NCI-H524 (cell line): ENCODE measurements at places on chromosomes 5 and 9.
A peak's percentile ranks its signal among the peaks of the same experiment; 100 is the strongest.

DNA sequence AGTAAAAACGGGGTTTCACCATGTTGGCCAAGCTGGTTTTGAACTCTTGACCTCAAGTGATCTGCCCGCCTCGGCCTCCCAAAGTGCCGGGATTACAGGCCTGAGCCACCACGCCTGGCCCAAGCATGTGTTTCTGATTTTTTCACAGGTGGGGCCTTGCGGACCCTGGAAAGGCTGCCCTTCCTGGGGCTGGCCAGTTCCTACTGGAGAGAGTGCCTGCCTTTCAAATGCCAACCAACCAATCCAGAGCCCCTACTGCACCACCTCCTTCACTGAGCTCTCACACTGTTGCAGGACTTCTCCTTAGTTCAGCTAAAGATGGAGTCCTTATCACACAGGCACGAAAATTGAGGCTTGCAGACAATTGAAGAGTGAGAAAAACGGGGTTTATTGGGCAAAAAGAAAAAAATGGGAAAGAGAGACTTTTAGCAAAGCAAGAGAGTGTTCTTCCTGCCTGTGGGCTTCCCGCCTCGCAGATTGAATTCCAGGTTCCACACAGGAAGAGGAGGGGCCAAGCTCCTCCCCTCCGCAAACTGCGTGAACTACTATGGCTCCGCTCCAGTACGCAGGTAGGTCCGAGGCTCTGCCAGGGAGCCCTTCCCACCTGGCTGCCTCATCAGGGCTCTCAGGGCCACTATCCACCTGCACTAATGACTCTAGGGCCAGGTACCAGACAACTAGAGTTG lies 8.3 kb upstream of the CMBL start:
- no peak for DNase-seq

DNA sequence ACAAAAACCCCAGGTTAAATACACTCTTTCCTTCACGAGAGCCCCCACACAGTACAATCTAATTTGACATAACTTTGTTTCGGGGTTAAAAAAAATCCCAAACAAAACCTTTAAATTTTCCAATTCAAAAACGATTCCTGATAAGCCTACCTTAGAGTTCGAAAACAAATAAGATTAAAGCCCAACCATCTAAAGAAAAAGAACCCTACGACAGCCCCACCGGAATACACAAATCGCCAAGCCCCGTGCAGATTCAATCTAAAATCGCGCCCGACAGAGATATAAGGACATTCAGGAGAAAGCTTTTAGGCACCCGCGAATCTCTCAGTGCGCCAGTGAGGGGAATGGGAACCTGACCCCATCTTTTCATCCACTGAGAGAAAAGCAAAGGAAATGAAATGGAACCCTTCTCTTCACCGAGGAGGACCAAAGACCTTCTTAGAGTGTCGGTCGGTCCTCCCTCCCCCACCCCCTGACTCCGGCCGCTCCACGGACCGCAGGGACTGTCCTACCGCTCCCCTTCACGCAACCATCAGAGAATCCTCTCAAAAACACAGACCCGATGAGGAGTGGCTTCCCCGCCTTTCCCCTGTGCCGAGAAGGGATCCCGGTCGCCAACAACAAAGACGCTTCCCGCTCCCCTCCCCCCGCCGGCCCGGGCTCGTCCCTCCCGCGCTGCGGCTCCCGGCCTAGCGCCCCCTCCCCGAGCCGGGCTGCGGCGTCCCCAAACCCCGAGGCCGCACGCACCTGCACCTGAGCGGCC lies 925 bp downstream of the ABHD17B start:
- DNase-seq, result peak; percentile 30

DNA sequence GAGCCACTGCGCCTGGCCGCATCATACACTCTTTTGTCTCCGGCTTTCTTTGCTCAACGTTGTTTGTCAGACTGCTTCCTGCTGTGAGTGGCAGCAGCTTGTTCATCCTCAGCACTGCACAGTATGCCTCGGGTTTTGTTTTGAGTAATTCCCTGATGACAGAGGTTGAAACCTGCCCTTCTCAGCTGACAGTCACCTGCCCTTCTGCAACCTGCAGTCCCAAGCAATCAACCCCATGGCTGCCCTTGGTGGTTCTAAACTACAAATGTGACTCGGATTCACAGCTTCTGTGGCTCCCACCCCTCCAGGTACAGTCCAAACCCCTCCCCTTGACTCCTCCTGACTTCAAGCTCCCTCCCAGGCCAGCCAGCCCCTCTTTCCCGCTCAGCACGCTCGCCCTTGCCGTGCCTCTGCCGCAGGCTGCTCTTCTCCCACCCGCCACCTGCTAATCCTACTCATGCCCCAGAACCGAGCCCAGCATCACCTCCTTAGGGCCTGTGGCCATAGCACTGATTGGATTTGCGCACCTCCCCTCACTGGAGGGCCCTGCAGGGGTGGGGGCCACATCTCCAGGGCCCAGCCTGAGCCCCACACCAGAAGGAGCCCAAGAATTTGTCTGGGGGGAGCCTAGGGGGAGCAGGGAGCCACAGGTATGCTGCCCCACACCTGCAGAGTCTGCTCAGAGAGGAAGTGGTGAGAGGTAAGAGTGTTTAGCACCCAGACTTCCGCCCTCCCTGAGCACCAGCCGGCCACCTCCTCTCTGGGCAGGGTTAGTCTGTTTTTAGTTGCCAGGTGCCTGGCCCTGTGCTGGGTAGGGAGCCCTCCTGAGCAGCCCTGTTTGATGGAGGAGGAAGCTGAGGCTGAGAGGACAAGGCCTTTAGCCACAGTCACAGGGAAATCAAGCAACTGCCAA lies 10.1 kb downstream of the EEIG1 start:
- peak; percentile 28 for DNase-seq

DNA sequence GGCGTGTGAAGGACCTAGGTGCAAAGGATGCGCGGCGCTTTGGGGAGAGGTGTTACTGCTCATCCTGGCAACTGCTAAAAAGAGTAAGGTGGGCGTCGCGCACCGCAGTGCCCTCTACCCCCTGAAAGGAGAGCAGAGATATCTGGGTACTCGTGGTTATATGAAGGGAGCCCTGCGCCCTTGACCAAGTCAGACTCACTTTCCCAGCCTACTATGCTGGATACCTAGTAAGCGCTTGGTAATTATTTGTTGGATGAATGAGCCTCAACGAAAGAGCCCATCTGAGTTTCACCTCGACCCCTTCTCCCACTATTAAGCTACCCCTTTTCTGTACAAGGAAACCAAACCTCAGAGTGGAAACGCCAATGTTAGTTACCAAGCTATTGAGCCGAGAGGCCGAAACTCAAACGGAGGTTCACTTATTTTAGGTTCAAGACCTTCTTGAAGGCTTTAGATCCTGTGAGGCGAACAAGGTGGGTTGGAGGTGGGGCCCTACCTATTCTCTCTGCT lies 8.0 kb downstream of the LHX6 start:
- no peak for DNase-seq

DNA sequence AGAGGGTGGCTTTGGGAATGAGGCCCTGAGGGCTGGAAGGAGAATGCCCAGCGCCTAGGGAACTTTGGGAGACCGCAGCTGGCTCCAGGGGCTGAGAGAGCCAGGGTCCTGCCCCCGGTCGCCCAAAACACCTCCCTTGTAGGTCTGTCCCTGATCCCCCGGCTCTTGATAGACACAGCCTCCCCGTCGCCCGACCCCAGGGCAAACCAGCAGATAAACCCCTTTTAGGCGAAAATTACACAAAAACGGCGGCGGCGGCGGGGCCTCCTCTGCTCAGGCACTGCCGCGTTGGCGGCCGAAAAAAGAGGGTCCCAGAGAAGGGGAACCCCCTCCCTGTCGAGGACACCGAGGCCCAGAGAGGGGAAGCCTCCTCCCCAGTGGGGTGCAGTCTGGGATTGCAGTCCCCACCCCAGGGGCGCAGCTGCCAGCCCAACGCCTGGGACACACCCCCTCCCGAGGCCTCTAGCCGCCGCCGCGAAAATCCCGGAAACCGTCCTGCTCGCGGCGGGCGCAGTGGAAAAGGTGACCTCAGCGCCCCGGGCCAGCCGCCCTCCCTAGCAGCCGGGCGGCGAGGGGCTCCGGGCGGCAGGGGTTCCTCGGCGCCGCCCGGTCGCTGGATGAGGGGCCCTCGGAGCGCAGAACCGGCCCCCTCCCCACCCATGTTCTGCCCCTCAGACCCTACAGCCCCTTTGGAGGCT lies 3.1 kb upstream of the BARX1 start:
- no peak for DNase-seq

DNA sequence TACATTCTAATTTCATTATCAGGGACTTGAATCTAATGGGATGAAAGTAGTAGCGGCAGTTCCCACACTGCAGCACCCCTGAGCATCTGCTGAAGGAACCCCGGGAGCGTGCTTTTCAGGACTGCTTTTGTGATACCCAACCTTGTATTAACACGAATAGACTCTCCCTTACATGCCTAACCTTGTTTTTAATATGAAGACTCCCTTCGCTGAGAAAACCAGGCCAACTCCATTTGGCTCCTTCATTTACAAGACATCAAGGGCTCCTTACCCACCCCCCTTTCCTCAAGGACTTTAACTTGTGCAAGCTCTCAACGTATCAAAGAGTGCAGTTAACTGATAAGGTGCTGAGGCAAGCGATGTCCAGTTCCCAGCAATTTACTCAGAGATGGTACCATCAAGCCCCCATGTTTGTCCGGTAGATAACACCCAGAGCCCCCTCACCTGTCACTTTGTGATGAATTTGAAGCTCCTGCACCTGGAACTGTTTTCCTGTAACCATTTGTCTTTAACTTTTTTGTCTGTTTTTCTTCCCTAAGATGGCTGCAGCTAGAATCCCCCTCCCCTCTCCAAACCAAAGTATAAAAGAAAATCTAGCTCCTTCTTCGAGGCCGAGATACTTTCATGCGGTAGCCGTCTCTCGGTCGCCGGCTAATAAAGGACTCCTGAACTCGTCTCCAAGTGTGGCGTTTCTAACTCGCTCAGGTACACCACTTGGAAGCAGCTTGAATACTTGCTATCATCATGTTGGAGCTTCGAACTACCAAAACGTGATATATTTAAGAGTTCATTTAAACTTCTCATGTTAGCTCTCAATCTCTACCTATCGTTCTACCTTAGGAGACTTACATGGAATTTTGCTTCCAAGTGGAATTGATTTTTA lies 10.7 kb downstream of the HNRNPH1 start:
- peak; percentile 12 for DNase-seq
